ENCODE measurements at places on chromosomes 4 and X.
A peak's percentile ranks its signal among the peaks of the same experiment; 100 is the strongest.

- DNase-seq = peak; percentile 65
Measured at GRCh38 chr4:174120446-174121295, 162.8 kb downstream of the FBXO8 start.

DNA sequence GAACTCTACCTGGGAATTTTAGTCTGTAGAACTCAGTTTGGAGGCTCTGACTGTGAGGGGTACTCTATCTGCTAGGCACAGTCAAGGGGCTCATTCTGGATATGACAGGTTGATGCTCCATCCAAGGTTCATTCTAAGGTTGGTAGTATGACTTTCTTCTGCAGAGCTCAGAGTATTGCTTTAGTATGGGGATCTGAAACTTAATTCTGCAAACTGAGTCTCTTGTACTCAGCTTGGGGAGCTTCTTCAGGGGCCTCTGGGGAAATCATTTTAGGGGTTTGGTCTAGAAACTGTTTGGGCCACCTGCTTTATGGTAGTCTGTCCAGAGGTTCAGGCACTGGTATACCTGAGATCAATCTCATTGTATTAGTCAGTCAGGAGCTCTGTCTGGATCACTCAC, 9.7 kb upstream of the TSR2 start:
- no peak for DNase-seq

GRCh38 chrX:2516623-2517022, 15.8 kb upstream of the DHRSX start:
- no peak for DNase-seq

- peak; percentile 4 for DNase-seq
Measured at GRCh38 chr4:55291227-55291640, 54.8 kb upstream of the SRD5A3 start.

DNA sequence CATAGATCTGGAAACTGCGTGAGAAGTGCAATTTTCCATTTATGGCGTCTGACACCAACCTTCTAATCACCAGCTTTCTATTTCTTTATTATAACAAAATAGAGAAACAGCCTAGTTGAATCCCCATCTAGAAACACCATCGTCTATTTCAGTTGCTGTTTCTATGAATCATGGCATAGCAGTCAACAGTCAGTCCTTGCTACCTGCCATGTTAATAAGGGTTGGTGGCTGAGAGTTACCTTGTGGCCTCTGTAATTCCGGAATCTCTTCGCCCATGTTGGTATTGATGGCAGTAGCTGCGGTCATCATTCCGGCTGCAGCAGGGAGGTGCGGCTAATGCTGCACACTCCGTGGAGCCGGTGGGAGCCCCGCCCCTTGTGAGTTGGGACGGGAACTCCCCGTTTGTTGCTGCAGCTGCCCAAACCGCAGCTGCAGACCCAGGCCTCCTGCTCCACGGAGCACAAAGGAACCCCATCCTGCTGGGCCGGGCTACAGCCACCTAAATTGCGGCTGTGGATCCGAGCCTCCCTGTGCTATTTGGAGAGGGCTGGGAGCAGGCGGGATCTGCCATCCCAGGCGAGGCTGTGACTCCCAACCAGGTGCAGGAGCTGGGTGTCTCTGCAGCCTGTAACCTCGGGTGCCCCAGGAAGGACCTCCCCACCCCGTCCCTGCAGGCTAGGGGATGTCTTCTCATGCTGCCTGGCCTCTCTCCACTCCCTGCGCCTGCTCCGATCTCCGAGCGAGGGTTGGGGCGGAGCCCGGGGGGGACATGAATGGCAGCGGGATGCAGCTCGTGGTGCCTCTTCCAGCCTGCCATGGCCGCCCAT, 115.4 kb upstream of the STK26 start:
- DNase-seq = no peak

DNA sequence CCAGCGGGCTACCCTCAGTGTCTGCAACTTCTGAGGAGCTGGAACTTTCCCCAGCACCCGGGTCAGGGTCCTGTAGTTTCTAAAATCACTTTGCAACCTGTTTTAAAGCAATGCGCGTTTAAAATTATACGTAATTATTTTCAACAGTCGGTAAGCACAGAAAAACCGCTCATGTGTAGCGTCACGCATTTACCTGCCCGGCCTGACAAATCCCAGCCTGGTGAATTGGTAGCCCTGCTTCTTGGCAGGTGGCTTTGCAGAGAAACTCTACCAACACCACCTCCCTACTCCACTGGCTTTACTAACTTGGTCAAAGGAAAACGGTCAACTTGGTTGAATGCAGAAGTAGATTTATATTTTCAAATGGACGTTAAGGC, 640 bp downstream of the BANK1 start:
- no peak for DNase-seq

DNA sequence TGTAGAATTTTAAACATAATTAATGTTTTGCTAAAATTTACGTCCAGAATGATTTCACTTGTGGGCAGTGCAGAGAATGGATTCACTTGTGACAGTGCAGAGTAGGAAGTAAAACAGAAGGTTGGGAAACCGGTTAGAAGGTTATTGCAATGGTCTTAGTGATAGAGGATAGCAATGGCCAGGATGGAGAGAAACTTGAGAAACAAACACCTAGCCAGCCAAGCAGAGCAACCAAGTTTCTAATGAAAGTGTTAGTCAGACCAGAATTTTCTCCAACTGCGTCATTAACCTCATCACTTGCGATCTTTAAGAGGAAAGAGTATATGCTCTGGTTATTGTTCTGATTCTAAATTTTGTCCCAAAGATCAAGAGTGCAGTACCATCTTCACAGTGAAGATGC, 50.0 kb upstream of the TBC1D9 start:
- no peak for DNase-seq

DNA sequence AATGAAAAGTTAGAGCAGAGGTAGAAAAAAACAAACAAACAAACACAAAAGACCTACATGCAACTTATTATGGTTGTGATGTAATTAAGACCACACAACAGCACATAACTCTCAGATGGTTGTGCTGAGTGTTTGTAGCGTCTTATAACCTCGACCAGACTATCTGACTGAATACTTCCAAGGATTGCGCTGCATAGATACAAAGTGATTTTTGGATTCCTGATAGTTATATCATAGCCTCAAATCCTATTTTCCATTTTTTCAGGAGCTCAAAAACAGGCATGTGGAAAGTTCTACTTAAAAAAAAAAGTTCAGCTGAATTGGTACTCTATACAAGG, 236.1 kb downstream of the SPRY1 start:
- DNase-seq = no peak

GRCh38 chrX:110853610-110854009, 58.0 kb upstream of the CHRDL1 start:
- peak; percentile 53 for DNase-seq

GRCh38 chr4:11081006-11081405, 347.7 kb downstream of the HS3ST1 start:
- DNase-seq = no peak

DNA sequence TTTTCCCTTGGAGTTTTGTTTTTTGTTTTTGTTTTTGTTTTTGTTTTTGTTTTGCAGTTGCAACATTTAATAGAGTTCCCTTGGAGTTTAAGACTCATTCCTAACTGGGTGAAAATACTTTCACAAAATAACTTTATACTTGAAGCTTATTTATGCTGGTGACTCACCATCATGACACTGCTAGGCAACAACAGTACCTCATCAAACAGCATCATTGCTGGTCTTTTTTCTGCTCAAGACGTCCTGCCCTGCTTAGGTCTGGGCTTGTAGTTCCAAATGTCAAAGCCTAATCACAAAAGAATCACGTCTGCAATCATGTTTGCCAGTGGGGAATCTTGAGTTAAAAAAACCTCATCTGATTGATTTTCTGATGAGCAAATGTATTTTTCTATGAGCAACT, 105.7 kb upstream of the PRPS2 start:
- DNase-seq = peak; percentile 36

- no peak for DNase-seq
Measured at GRCh38 chr4:127868196-127868595, 12.5 kb upstream of the PLK4 start.

- peak; percentile 65 for DNase-seq
Measured at GRCh38 chrX:154436374-154436982, 476 bp upstream of the GDI1 start.

GRCh38 chr4:44145868-44146267, 302.7 kb downstream of the KCTD8 start:
- DNase-seq = no peak

DNA sequence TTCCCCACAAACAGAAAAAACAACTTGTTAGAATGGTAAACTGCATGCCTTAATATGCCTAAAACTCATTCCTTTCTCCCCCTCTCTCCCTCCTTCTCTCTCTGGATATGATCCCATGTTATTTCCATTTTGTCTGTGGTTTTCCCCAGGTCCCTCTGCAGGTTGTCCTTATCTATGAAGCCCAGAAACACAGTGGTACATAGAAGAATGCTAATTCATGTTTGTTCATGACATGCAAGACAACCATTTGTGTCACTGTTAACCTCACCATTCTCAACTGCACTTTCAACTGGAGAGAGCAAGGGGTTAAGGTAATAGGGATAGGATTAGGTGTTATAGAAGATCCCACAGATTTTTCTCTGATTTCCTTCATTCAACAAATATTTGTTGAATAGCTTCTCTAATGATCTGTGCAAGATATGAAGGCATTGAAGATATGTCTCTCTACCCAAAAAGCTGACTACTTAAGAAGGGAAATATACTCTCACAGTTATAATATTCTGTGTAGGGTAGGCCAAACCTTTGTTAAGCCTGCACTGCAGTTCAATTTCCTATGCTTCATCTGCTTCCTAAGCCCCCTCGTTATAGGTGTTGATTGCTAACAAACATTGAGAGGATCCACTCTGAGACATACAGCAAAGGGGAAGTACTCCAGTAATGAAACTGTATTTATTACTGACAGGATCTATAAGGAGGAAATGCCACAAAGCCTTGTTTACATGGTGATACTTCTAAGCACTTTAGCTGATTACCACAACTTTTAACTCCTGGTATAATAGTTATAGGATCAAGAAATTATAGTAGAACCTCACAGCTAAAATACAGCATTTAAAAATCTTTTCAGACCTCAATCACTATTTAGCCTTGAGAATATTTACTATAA, 96.1 kb downstream of the FRYL start:
- no peak for DNase-seq

GRCh38 chrX:130543603-130544325, 142.0 kb downstream of the RBMX2 start:
- no peak for DNase-seq

- no peak for DNase-seq
Measured at GRCh38 chr4:142944565-142944964, 98.5 kb upstream of the INPP4B start.

GRCh38 chr4:102598086-102598761, 97.1 kb downstream of the NFKB1 start:
- DNase-seq = no peak

GRCh38 chr4:119087656-119088055, 48.0 kb upstream of the MYOZ2 start:
- DNase-seq = no peak

DNA sequence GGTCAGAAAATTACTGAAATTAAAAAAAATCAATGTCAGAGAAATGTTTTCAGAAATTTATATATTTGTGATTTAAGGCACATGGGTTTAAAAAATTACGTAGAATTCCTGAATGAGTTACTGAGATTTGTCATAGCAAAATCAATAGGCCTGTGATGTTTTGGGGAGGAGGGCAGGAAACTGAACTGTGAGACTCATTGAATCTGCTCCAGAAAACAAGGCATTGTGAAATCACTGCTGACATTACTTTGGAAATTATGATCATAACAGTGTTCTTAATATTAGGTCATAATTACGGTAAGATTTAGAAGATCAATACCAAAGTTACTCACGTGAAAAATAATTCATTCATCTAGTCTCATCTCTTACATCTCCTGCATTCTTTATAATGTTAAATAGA, 5.3 kb downstream of the FGF5 start:
- DNase-seq = no peak

GRCh38 chrX:16552546-16552945, 97.4 kb upstream of the S100G start:
- peak; percentile 13 for DNase-seq

DNA sequence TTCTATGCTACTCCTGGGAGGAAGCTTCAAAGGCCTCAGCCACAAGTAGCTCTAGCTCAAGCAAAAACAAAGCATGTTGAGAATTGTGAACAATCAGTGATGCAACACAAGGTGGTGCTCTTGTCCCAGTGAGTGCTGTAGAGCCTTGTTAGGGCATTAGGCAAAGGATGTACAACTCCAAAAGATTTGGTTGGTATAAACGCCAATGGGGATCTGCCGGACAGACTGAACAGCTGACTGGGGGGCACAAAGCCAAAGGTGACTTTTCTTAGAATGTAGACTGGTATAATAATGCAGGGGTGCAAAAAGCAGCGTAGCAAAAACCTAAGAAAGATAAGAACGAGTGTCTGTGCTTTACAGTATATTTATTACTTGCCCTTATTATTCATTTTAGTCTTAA, 62.6 kb upstream of the ALB start:
- DNase-seq = peak; percentile 58

DNA sequence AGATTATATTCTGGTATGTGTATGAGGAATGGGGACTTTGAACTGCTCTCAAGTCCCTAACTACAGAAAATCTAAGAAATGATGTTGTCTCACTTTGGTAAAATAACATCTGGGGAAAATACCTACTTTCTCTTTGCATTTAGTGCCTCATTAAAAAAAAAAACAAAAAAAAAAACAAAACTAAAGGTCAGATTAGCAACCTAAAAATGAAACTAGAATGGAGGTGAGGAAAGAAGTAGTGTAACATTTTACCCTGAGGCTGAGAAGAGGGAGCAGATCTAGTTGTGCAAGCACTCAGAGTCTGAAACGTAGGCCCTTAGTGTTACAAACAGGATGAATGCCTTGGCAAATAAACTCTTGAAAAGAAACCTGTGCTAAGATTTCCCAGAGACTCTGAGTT, 56.0 kb downstream of the VGLL1 start:
- no peak for DNase-seq

GRCh38 chr4:89653012-89653411, 183.9 kb downstream of the SNCA start:
- DNase-seq = no peak

DNA sequence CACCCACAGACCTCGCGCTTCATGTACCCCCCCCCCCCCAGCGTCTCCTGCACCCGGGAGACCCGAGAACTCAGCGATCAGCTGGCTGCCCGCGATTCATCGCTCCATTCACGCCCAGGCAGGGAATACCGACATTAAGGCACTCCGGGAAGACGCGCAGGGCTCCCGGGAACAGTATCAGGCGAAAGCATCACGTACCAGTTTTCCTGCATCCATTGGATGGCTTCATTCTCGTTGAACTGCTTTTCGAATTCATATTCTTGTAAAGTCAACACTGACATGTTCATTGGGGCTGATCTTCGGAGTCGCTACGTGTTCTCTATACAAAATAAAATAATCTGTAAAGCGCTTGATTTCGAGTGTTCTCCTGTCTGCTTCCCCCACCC, 373 bp downstream of the ELOVL6 start:
- DNase-seq = peak; percentile 28

DNA sequence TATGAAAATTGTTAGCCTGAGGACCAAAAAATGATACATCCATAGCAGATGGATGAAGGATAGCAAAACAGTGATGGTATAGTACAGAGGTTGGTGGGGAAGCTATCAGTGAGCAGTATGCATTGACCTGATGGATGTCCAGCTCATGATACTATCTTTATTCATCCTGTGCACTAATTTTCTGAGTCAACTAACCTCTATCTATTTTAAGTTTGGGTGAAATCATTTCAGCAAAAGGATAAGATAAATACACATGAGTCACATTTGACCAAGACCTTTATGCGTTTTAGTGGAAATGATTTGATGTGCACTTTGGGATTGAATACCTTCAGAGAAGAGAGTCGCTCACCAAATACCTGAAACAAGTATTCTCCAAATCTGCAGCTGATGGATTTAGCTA, 351.0 kb upstream of the NR3C2 start:
- DNase-seq = no peak

GRCh38 chr4:15186149-15186548, 183.9 kb downstream of the CPEB2 start:
- DNase-seq = no peak

GRCh38 chr4:3405176-3405575, 36.6 kb upstream of the HGFAC start:
- no peak for DNase-seq

Data from AG08395 (cell line).